CD8-positive, alpha-beta memory T cell (primary cell): ENCODE measurements at places on chromosomes 4 and X.

DNA sequence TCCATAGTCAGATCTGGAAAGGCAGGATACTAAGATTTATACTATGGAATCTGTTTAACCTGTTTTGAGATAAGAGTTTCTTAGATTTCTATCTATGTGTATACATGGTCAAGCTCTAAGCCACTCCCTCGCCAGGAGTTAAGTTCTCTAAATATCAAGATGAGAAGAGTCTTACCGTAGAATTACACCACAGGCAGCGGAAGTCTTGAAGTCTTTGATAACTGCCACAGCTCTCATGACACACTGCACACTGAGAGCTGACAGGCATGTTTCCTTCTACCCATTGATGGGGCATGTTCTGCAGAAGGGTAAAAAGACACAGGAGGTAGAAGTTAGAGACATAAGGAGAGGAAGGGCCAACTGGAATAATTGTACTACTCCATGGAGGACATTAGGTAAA, 67.7 kb downstream of the DGKK start:
- H3K4me3 ChIP-seq, result no peak overlapping the region
- H3K4me1 ChIP-seq, result no peaks in the 10 kb centered on the region

GRCh38 chrX:153793291-153793690, 884 bp downstream of the IDH3G start:
- DNase-seq, result no peak
- H3K27me3 ChIP-seq, result no peaks in the 10 kb centered on the region
- peak overlapping the region; percentile 66 for H3K4me3 ChIP-seq

DNA sequence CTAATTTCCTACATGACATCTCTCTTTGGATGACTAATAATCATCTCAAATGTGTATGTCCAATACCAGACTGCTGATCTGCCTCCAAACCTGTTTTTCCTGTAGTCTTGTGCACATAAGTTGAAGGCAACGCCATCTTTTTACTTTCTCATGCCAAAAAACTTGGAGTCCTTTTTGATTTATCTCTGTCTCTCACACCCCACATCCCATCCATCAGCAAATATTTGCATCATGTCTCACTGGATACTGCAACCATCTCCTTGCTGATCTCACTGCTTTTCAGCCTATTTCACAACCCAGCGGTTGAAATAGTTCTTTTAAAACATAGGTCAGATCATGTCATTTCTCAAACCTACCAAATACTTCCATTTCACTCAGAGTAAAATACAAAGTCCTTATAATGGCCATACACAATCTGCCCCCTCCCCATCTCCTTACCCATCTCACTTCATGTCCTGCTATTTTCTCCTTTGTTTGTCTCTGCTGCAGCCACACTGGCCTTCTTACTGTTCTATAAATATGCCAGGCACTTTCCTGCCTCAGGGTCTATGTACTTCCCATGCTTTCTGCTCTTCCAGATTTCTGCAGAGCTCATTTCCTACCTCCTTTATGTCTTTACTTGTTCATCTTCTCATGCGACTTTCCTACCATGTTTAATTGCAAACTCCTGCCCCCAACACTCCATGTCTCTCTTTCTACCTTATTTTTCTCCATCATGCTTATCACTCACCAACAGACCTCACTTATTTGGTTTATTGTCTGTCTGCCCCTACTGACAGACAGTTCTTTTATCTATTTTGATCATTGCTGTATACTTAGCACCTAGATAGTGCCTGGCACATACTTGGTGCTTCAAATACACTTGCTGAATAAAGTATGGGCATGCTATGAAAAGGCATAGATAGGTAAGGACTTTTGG, 98.8 kb downstream of the ANXA3 start:
- no peaks in the 10 kb centered on the region for H3K4me1 ChIP-seq
- no peaks in the 10 kb centered on the region for H3K27me3 ChIP-seq
- no peak overlapping the region for H3K4me3 ChIP-seq
- no peak overlapping the region for H3K27ac ChIP-seq

DNA sequence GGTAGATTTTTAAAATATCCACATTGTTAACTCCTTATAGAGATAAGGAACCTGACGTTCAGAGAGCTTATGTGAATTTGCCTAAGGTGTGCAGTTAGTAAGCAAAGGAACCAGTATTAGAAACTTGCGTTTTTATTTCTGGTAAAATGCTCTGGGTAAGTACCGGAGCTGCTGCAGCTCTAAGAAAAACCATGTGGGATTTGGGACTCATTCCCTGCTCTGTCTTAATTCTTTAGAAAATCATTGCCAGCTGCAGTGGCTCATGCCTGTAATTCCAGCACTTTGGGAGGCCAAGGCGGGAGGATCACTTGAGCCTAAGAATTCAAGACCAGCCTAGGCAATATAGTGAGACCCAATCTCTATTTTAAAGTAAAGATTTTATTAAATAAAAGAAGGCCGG, 5.8 kb downstream of the CCKAR start:
- H3K4me3 ChIP-seq, result no peak overlapping the region
- no peaks in the 10 kb centered on the region for H3K36me3 ChIP-seq
- DNase-seq, result no peak
- H3K4me1 ChIP-seq, result no peaks in the 10 kb centered on the region
- H3K27ac ChIP-seq, result no peak overlapping the region

GRCh38 chr4:176293660-176294059, 24.6 kb upstream of the ASB5 start:
- no peak overlapping the region for H3K4me3 ChIP-seq
- H3K27ac ChIP-seq, result no peak overlapping the region
- no peaks in the 10 kb centered on the region for H3K27me3 ChIP-seq
- no peaks in the 10 kb centered on the region for H3K4me1 ChIP-seq
- no peak for DNase-seq

DNA sequence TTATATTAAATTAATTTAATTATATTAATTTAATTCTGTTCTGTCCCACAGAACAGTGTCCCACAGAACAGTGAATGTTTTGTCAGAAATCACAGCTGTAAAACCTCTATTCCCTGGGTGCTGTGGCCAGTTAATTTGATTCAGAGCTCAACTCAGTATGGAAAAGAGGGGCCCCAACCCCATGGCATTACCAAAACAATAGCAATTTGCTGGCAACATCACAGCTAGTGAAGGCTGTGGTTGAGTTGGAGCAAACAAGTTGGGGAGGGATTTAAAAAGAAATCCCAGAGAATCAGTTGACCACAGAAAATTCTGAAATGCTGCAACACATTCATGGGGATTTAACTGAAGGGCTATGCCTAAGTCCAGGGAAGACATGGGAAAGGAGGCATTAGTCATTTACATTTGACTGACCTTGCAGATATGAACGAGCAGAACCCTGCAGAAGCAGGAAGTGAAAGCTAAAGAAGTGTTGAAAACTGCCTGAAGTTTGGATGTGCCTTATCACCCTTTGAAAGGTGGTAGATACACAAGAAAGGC, 30.1 kb downstream of the PDHA2 start:
- DNase-seq, result no peak
- H3K27ac ChIP-seq, result no peak overlapping the region
- no peaks in the 10 kb centered on the region for H3K4me1 ChIP-seq
- no peak overlapping the region for H3K4me3 ChIP-seq

- no peaks in the 10 kb centered on the region for H3K27me3 ChIP-seq
- no peaks in the 10 kb centered on the region for H3K4me1 ChIP-seq
- H3K4me3 ChIP-seq, result no peak overlapping the region
- no peak overlapping the region for H3K27ac ChIP-seq
These were observed 77.9 kb downstream of the PSAPL1 start for GRCh38 chr4:7356667-7357310.

GRCh38 chr4:73446336-73446938, 10.4 kb downstream of the AFP start:
- no peak overlapping the region for H3K27ac ChIP-seq
- H3K4me1 ChIP-seq, result no peaks in the 10 kb centered on the region
- H3K4me3 ChIP-seq, result no peak overlapping the region
- no peaks in the 10 kb centered on the region for H3K27me3 ChIP-seq
- no peak for DNase-seq

- H3K4me3 ChIP-seq, result no peak overlapping the region
- DNase-seq, result no peak
- no peaks in the 10 kb centered on the region for H3K4me1 ChIP-seq
- H3K27me3 ChIP-seq, result no peaks in the 10 kb centered on the region
- no peak overlapping the region for H3K27ac ChIP-seq
These were observed 33.5 kb downstream of the PCDH19 start for GRCh38 chrX:100376576-100376975.

DNA sequence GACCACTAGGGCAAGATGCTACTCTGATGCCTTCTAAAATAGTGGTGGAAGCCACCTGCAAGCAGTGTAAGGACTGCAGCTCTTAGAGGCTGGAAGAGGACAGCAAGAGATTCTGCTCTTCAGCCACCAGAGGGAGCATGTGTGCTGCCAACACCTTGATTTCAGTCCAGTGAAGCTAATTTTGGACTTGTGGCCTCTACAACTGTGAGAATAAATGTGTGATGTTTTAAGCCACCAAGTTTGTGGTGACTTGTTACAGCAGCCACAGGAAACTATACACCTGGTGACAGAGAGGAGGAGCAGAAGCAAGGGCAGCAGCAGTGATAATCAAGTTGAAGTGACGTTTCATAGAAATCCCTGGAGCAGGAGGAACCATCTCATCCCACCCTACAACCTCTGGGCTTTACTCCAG, 55.9 kb downstream of the FGFBP1 start:
- DNase-seq, result peak; percentile 33
- H3K27me3 ChIP-seq, result no peaks in the 10 kb centered on the region
- no peaks in the 10 kb centered on the region for H3K36me3 ChIP-seq
- H3K27ac ChIP-seq, result no peak overlapping the region
- no peak overlapping the region for H3K4me3 ChIP-seq
- no peaks in the 10 kb centered on the region for H3K4me1 ChIP-seq

GRCh38 chr4:173214661-173215060, 46.0 kb downstream of the GALNT7 start:
- no peak overlapping the region for H3K4me3 ChIP-seq
- H3K27me3 ChIP-seq, result no peaks in the 10 kb centered on the region
- no peak for DNase-seq

GRCh38 chr4:54386042-54386669, 157.1 kb downstream of the PDGFRA start:
- H3K4me3 ChIP-seq, result no peak overlapping the region
- H3K27ac ChIP-seq, result no peak overlapping the region
- DNase-seq, result no peak
- no peaks in the 10 kb centered on the region for H3K27me3 ChIP-seq
- no peaks in the 10 kb centered on the region for H3K4me1 ChIP-seq
- no peaks in the 10 kb centered on the region for H3K36me3 ChIP-seq

DNA sequence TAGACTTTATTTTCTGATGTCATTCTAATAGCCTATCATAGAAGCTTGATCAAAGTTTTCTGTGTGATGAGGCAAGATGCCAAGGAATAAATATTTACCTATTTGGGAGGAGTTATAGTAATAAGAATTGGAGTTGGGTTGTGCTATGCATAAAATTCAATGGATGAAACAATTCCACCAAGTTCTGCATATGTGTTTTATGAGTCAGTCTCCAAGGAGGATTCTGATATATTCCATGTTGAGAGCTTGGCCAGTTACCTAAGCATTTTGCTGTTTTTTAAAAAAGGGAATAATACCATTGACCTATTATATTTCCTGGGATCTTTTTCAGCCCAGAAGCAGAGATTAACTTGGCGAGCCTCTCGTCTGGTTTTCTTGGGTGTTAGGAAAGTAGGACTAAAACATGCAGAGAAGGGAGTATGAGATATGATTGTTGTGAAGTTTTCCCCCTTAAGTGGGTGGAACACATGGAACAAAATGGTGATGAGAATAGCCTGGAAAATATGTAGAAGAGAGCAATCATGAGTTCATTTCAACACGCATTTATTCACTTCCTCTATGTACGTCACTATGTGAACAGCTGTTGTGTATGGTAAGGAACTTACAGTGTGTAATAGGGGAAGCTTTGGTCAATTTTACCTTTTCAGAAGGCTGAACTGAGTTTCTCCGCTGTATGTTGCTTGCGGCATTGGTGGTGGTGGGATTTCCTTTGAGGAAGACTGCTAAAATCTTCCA, 39.2 kb downstream of the POLA1 start:
- H3K27me3 ChIP-seq, result no peaks in the 10 kb centered on the region
- DNase-seq, result no peak
- no peak overlapping the region for H3K4me3 ChIP-seq
- no peaks in the 10 kb centered on the region for H3K4me1 ChIP-seq
- H3K36me3 ChIP-seq, result no peaks in the 10 kb centered on the region

DNA sequence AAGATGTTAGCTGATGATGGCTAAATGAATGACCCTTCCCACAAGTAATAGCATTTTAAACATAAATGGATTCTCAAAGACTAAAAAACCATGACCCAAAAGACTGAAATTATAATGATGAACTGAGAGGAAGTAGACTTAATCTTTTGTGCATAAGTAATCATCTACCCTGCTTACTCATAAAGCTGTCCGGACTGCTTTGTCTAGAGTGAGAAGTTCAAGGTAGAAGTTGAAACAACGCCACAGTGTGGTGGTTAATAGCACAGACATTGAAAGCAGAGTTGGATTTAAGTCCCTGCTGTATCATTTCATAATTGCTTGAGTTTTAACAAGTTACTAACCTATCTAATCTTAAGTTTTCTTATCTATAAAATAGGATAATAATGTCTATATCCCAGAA, 346.6 kb downstream of the CENPC start:
- no peak for DNase-seq
- H3K4me1 ChIP-seq, result no peaks in the 10 kb centered on the region
- H3K27me3 ChIP-seq, result no peaks in the 10 kb centered on the region
- H3K27ac ChIP-seq, result no peak overlapping the region

GRCh38 chr4:121140716-121141460, 23.2 kb downstream of the TNIP3 start:
- H3K4me3 ChIP-seq, result no peak overlapping the region
- H3K27me3 ChIP-seq, result no peaks in the 10 kb centered on the region
- no peaks in the 10 kb centered on the region for H3K36me3 ChIP-seq
- peaks cover 26% of the 10 kb centered on the region for H3K4me1 ChIP-seq

- no peaks in the 10 kb centered on the region for H3K27me3 ChIP-seq
- no peaks in the 10 kb centered on the region for H3K36me3 ChIP-seq
These were observed 24.8 kb downstream of the GRIA2 start for GRCh38 chr4:157245351-157245750.

GRCh38 chrX:130874751-130875150, 28.3 kb downstream of the ENOX2 start:
- H3K27ac ChIP-seq, result no peak overlapping the region
- H3K4me1 ChIP-seq, result no peaks in the 10 kb centered on the region
- H3K36me3 ChIP-seq, result no peaks in the 10 kb centered on the region
- no peak for DNase-seq

- H3K4me3 ChIP-seq, result no peak overlapping the region
- H3K27ac ChIP-seq, result no peak overlapping the region
- DNase-seq, result no peak
- H3K36me3 ChIP-seq, result no peaks in the 10 kb centered on the region
These were observed 13.9 kb downstream of the ATP7A start for GRCh38 chrX:77924320-77924859.

DNA sequence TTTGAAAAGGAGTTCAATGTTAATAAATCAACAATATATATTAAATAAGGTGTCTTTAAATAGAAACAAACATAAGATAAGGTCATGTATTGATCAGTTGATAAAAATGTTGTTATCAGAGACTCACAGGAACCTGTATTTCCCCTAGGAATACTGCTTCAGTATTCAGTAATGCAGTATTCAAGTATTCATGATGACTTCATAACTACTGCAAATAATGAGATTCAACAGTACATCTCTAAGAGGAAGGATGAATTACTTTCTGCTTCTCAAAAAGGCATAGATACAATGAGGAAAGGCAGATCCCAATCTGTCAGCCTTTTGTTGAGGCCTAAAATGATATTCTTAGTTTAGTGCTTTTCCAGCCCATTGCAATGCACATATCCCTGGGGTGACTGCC, 73.7 kb downstream of the MAGEB17 start:
- no peaks in the 10 kb centered on the region for H3K27me3 ChIP-seq
- H3K36me3 ChIP-seq, result no peaks in the 10 kb centered on the region
- H3K4me3 ChIP-seq, result no peak overlapping the region
